Stimulated activated CD4-positive, alpha-beta T cell treated with anti-CD3 and anti-CD28 coated beads, Interleukin-1b, Interleukin-23, amount 100 ng/mL, for 1 hour (primary cell): ENCODE measurements at places on chromosomes 6 and 20.

DNA sequence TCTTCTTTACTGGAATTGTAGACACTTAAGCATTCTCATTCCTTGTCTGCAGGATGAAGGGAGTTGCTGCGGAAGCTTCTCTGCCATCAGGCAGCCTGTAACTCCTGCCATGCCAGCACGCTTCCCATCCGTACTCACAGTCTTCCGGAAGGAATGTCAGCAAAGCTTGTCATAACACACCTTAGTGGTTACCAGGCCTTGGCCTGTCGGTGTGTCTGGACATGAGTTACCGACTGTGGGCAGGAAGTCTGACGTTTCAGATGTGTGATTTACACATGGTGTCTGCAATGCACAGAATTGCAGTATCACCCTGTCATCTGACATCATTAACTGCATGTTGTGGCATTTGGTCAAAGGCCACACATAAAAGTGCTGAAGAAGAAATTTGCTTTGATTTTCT is 102.2 kb downstream of the SLC24A3 start:
- no peak for DNase-seq

GRCh38 chr6:159017757-159018559 is 18.0 kb upstream of the RSPH3 start:
- no peak for DNase-seq

DNA sequence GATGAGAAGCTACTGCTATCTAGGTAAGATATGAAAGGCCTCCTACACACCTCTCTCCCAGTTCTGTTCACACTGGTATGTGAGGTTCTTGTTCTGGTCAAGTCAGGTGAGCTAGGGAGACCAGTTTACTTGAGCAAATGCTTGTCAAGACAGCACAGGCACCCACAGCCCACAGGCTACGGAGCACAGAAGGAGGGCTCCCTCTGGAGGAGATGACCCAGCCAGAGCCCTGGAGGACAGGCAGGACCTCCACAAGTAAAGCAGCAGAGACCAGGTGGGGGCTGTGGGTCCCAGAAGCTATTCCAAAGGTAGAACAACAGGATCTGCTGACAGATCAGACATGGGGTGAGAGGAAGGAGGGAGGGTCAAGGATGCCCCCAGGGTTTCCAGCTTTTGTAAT is 13.2 kb downstream of the MMP24OS start:
- no peak for DNase-seq

DNA sequence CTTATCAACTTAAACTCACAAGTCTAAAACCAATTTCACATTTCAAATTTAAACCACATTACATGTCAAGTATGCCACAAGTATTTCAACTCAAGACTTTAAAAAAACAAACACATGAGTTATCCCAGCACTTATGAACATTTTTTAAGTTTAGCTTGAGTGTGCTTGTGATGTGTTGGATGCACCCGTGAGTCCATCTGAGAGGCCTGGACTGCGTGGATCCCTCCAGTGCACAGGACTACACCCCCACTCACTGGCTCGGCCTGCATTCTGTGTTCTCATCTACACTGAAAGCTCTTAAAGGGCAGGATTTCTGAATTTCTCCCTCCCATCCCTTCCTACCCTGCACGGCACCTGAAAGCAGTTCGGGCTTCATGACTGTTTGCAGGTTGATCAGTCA is 128.8 kb upstream of the CD93 start:
- no peak for DNase-seq

DNA sequence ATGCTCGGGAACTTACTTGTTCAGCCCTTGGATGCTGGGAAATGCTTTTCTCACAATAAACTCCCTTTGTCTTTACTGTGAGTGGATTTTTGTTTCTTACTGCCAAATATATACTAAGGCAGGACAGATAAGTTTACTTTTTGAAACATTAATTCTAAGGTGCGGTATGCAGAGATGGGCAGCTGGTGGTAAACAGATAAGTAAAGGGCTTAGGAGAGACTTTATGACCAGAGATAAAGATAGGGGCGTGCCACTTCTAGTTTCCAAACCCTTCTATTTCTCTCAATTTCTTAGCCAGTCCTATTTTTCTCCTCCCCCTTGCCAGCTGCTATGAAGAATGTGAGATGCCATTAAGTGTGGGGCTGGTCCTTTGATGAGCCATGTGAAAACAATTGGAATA is 16.3 kb downstream of the SAMD3 start:
- no peak for DNase-seq

- DNase-seq, result no peak
These were observed 13.8 kb downstream of the SYTL3 start for GRCh38 chr6:158663625-158664165.

GRCh38 chr6:135811644-135812526 is 39.6 kb upstream of the PDE7B start:
- DNase-seq, result no peak

DNA sequence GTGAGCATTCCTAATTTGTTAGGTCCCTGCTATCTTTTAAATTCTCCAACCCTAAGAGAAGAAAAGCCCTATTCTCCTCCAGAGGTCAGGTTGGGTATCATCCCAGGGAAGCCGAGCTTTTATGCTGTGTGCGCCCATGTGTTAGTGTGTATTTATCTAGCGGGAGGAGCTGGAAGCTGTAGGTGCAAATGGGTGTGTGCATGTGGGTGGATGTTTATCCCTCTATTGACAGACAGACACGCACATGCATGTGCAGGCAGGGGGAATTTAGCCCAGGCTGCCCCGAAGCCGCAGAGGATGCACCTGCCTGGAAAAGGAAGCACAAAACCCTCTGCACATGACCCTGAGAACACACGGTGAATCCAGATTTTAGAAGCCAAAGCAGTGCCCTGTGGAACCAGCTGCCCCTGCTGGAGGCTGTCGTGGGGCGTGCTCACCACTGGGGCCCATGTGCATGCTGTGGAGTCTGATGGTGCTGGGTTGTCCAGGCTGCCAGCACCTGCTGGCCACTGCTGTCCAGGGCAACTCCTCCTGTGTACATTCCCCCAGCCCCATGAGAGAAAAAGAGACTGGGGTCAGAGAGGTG is 397.5 kb downstream of the TAF4 start:
- DNase-seq, result no peak
